H54 (cell line): ENCODE measurements at places on chromosomes 11 and 22.

DNA sequence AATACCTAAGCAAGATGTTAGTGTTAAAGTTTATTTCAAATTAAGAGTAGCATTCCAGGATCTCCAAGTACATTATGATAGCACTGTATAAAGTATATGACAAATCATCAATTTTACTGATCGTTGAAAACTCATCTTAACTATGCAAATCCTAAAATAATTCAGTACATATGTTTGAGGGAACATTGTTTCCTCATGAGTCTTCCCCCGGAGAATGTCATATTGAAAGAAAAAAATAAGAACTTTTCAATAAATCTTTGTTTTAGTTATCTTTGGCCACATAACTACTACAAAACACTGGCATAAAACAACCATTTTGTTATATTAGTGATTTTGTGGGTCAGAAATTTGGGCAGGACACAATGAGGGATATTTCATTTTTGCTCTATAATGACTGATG lies 135.4 kb downstream of the METTL15 start:
- no peak for DNase-seq

DNA sequence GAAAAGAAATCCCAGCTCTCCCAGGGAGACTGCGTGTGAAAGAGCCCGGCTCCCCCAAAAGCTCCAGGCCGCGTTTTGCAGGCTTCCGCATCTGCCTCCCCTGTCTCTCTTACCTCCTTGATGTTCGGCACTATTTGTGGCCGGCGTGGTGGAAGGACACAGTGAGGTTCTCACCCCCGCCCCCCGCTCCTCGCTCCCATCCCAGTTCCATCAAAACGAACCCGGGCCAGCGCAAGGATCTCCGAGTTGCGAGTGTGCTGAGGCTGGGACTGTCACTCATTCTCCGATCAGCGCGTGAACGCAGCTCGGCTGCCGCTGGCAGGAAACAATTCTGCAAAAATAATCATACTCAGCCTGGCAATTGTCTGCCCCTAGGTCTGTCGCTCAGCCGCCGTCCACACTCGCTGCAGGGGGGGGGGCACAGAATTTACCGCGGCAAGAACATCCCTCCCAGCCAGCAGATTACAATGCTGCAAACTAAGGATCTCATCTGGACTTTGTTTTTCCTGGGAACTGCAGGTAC lies at the start of gene NCAM1:
NCAM1 (plus strand) TSS at position 275 of the 523 bp plus-strand sequence.
- peak; percentile 20 for DNase-seq

DNA sequence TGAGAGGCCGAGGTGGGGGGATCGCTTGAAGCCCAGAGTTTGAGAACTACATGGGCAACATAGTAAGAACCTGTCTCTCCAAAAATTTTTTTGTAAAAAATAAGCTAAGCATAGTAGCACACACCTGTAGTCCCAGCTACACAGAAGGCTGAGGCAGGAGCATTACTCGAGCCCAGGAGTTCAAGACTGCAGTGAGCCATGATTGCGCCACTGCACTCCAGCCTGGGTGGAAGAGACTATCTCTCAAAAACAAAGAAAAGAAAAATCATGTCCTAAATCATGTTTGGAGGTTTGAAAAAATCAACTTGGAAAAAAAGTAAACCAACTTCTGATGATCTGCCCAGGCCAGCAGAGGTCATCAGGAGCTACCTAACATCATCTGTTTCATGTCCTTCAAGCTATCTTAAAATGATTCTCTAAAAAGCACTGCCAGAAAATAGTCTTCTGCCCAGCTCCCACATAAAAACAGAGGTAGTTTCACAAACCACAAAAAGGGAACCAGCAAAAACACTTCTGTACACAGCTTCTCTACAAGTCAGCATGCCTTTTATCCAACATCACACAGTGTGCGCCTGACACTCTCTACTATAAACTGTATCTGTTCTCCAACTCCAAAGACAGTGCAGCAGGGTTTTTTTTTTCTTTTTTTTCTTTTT lies 165.0 kb downstream of the SOX6 start:
- no peak for DNase-seq

DNA sequence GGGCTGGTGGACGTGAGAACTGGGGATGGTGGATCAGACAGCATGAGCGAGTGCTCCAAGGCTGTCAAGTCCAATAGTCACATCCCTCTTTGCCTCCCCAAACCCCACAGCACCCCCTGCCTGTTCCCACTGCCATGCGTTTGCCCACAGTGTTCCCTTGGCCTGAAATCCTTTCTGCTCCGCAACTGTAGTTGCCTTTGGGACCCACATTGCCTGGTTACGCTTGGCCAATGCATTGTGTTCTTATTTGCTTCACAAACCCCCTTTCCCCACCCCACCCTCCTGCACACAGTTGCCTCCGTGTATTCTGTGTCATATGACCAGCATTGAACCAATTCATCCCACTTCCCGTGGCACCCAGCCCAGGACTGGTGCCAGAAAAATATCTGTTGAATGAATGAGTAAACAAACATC lies 2.1 kb upstream of the KIAA0930 start:
- no peak for DNase-seq

DNA sequence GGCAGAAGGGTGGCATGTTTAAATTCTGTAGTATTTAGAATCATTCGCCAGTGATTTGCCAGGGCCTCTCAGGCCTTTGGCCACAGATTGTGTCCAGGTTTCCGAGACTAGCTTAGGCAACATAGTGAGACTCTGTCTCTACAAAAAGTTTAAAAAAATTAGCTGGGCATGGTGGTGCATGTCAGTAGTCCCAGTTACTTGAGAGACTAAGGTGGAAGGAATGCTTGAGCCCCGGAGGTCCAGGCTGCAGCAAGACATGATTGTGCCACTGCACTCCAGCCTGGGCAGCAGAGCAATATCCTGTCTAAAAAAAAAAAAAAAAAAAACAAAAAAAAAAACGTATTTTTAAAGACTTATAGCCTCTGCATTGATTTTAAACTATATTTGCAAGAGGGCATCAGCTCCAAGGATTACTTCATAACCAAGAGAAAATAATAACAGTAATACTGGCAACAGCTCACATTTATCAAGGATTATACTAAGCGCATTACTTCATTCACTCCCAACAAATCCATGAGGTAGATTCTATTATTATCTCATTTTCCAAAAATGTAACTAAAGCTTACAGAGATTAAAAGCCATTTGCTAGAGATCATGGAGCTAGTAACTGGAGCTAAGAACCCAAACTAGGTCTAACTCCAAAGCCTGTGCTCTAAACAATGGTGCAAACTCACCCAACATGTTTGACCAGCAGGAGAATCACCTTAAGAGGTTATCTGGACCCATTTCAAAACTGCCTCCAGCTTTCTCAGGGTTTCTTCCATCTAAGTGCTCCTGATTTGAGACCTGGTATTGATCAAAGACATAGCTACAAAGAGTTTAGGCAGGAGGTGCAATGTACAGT lies 32.6 kb upstream of the SLC6A5 start:
- DNase-seq: no peak

DNA sequence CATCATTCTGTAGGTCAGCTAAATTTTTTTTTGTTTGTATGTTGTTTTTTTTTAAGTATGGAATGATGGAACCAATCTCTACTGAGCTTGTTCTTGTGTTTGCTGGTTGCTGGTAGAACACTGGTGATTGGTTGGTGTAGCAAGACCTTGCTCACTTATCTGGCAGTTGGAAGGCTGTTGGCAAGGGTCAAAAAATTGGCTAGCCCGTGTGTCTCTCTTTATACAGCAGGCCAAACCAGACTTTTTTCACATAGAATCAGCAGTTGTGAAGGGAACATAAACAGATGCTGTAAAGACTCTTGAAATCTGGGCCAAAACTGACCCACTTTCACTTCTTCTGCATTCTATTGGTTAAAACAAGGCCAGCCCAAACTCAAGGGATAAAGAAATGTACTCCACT lies 2026.5 kb downstream of the LRRC4C start:
- no peak for DNase-seq

- no peak for DNase-seq
Measured at GRCh38 chr22:41480397-41480735, 11.4 kb downstream of the ACO2 start.

DNA sequence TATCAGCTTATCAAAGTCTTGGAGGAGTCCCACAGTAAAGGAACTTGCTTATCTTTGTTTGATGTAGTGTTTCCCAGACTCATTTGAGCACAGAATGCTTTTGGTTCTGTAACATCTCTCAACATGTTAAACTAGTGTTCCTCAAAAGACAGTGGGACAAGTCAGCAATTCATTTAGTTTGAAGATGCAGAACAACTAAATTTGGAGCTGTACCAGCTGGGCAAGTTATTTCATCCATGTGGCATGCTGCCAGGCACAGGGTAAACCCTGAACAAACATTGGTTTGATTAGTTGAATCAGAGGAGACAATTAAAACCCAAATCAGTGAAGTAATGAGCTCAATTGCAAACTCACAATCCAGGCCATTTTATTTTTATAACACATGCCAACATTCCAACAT lies 141.2 kb downstream of the CSNK2A3 start:
- DNase-seq: no peak

- no peak for DNase-seq
Measured at GRCh38 chr11:118605116-118605867, 2.1 kb upstream of the PHLDB1 start.

DNA sequence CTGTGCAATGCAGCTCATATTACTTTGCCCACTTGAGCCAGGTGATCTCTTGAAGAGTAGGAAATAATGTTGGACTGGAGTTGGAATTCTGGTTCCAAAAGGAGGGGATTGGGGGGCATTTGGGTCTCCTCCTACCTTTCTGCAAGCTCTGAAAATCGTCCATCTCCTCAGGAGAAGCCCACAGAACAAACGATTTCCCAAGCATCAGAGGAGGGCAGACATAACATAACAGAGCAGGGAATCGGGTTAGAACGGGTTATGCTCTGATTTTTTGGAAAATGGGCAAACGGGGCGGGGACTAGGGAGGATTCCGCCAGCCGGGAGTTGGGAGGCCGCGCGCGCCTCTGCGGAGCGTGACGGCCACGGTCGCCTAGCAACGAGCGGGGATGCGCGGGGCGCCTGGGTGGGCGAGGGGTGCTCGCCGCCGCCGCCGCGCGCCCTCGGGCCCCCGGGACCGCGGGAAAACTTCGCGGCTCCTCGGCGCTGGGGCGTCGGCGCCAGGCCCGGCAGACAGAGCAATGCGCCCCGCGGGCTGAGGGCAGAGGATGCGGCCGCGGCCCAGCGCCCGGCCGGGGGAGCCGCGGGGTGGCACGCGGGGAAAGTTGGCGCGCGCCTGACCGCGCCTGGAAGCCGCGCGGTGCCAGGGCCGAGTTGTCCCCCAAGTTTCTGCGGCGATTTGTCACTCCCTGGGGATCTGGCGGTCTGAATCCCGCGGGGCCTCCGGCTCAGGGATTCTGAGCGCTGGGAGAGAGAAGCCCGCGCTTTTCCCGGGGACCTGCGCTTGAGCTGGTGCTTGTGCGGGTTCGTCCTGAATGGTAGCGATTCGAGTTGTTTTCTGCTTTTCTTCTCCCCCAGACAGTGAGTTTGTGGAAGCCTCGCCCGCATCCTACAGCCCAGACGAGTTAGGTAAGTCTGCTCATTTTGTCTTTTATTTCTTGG lies 27.8 kb upstream of the AMOTL1 start:
- peak; percentile 38 for DNase-seq

GRCh38 chr11:129208863-129209262 lies 16.7 kb upstream of the ARHGAP32 start:
- no peak for DNase-seq

DNA sequence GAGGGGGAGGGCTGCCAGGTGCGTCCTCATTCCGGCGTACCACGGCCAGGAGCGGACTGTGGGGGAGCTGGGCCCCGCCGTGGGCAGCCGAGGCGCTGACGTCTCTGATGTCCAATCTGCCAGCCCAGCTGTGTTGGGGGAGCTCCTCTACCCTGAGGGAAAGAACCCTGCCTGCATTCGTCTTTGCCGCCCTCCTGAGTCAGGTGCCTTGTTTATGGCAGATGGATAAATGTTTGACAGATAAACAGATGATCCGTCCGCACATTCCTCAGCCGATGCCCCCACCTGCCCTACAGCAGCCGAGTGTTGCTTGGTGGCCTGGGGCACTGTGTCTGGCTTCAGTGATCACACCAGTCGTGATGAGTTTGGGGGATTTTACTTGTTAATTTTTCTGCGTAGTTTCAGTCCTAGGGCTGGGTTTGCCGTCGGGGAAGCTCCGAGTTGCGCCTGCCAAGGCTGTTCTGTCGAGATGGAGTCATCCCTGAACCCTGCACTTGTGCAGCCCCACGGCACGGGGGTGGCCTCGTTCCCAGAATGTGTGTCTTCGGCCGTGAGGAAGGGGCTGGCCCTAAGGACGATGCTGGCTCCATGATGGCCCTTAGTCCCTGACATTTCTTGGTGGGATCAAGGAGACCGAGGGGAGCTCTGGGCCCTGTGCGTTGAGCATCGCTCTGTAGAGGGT lies 1083.9 kb downstream of the BRD1 start:
- DNase-seq: no peak

DNA sequence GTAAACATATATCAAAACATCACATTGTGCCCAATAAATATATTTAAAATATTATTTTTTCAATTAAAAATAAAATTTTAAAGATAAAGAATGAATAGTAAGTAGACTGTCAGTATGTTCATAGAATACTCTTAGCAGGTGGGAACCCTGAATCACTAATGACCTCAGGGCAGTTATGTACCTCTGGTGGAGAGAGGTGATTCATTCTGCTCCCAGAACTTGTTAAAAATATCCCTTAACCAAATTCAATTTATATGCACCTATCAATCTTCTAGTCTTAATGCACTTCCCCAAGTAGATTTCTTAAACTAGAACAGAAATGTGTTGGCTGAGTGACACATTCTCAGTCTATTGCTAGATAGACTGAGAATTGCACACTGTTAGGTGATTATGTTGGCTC lies 183.9 kb upstream of the SYN3 start:
- DNase-seq: no peak

- DNase-seq: no peak
Measured at GRCh38 chr11:7688238-7688826, 15.0 kb upstream of the CYB5R2 start.

DNA sequence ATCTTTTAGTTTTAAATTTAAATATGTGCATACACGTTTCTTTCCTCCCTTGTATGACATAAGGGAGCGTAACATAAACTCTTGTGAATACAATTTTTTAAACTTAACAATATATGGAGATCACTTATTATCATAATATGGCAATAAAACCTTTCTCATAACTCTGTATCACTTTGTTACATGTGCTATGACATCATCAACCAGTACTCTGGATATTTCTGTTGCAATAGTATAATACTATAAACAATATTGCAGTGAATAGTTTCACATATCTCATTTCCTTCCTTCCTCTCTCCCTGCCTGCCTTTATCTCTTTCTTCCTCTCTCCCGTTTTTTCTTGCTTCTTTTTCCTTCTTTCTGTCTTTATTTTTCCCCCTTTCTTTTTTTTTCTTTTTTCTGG lies 1278.0 kb upstream of the CNTN5 start:
- no peak for DNase-seq

GRCh38 chr22:48188231-48188721 lies 1425.8 kb downstream of the TBC1D22A start:
- DNase-seq: no peak
